CD4-positive, alpha-beta T cell treated with Interleukin-4 for 4 hours (primary cell): ENCODE measurements at places on chromosomes 4 and X.
A peak's percentile ranks its signal among the peaks of the same experiment; 100 is the strongest.

GRCh38 chr4:130336585-130337217 lies 1240.7 kb downstream of the C4orf33 start:
- DNase-seq = no peak

DNA sequence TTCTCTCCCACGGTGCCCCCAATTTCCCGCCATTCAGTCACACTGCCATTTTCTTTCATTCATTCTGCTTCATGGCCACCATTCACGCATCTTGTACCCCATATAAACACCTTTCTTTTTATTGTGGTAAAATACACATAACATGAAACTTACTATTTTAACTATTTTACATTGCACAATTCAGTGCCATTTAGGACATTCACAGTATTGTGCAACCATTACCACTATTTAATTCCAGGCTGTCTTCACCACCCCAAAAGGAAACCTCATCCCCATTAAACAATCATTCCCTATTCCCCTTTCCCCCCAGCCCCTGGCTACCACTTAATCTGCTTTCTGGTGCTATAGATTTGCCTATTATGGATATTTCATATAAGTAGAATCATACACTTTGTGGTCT lies 15.9 kb downstream of the SPACA5 start:
- DNase-seq = no peak

GRCh38 chrX:24920769-24921168 lies 95.0 kb downstream of the ARX start:
- no peak for DNase-seq

GRCh38 chr4:115054836-115055235 lies 58.6 kb downstream of the NDST4 start:
- no peak for DNase-seq

- DNase-seq = no peak
Measured at GRCh38 chrX:43735957-43736356, 79.9 kb downstream of the MAOA start.

DNA sequence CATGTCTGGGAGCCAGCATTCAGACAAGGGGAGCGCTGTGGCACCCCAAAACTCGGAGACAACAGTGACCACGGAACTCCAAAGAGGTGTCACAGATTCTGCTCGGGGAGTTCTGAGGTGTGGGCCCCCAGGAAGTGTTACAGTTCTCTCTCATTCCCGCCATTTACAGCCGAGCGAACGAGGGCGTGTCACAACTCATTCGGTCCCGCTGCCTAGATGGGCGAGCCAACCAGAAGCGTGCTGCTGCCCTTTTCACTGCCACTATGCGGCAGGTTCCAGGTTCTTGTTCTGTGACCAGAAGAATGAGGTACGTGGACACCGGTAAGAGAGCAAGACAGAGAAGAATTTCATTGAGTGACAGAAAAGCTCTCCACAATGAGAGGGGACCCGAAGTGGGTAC lies 1370.6 kb upstream of the AGA start:
- DNase-seq = no peak

GRCh38 chrX:15814771-15815365 lies 24.6 kb downstream of the ZRSR2 start:
- no peak for DNase-seq

DNA sequence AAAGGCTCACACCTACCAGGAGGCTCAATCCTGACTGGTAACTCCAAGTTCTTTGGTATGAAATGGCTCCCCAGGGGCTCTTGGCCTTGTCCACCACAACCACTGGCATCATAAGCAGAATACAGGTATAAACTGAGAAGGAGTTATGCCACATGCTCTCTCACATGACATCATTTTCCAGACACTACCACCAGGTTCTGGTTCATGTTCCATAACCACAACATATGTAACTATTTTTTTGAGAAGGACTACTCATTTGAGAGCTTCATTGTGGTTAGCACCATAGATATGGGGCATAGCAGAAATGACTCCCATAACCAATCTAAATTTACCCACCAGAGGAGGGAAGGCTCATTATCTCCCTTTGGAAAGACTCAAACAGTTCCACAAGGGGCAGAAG lies 19.6 kb downstream of the PRDM5 start:
- no peak for DNase-seq

- peak; percentile 3 for DNase-seq
Measured at GRCh38 chr4:57190601-57191481, 80.7 kb upstream of the IGFBP7 start.

- no peak for DNase-seq
Measured at GRCh38 chr4:10589321-10589720, 95.2 kb downstream of the CLNK start.
